Fibroblast of skin of scalp (primary cell): ENCODE measurements at places on chromosomes 4 and X.

GRCh38 chr4:54542540-54543041 is 115.2 kb upstream of the KIT start:
- no peak for DNase-seq

GRCh38 chr4:112938461-112939058 is 110.9 kb upstream of the ANK2 start:
- DNase-seq, result peak; percentile 64

DNA sequence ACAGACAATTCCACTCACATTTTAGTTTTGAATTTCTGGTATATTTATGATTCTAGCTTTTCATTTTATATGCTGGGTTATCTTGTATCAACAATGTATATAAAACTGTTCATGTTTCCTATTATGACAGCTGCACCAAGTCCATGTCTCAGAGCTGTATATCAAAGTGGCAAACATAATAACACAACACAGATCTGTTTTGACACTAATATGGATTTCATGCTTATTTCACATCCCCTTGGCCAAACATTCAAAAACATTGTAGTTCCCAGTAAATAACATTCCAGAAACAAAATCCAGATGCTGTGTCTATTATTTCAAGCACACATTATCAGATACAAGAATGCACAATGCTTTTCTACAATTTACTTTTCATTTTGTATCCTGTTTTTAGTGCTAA is 380.6 kb upstream of the MAGEB2 start:
- DNase-seq, result no peak

DNA sequence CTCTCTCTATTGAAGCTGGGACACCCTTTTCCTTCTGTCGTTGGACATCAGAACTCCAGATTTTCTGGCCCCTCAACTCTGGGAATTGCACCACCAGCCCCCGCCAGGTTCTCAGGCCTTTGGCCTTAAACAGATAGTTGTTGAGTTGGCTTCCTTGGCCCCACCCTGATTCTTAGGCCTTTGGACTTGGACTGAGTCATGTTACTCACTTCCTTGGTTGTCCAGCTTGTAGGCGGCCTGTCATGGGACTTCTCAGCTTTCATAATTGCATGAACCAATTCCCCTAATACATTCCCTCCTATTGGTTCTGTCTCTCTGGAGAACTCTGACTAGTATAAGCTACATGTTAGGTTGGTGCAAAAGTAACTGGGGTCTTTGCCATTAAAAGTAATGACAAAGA is 195.7 kb downstream of the GPAT3 start:
- no peak for DNase-seq

GRCh38 chr4:99209671-99210070 is 9.4 kb downstream of the ADH6 start:
- DNase-seq, result peak; percentile 67

GRCh38 chr4:150078579-150079080 is 385 bp downstream of the DCLK2 start:
- DNase-seq, result no peak

- DNase-seq, result peak; percentile 11
Observed at GRCh38 chr4:60992037-60992436, 208.1 kb upstream of the ADGRL3 start.

DNA sequence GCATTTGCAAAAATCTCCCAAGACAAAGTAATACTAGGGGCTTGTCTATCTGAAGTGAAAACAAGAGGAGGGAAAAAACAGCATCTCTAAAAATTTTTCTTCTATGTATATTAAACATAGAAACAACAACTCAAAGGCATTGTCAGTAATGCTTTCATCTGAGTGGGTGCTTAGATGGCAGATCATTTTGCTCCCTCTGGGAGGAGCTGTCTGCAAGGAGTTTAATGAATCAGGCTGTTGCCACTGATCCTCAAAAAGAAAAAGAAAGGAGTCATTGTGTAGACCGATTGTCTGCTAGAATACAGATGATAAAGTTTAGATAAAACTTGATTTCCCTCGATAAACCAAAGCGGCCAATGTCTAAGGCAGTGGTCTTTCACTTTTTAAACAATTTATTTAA is 49.7 kb upstream of the KLHL8 start:
- peak; percentile 34 for DNase-seq

DNA sequence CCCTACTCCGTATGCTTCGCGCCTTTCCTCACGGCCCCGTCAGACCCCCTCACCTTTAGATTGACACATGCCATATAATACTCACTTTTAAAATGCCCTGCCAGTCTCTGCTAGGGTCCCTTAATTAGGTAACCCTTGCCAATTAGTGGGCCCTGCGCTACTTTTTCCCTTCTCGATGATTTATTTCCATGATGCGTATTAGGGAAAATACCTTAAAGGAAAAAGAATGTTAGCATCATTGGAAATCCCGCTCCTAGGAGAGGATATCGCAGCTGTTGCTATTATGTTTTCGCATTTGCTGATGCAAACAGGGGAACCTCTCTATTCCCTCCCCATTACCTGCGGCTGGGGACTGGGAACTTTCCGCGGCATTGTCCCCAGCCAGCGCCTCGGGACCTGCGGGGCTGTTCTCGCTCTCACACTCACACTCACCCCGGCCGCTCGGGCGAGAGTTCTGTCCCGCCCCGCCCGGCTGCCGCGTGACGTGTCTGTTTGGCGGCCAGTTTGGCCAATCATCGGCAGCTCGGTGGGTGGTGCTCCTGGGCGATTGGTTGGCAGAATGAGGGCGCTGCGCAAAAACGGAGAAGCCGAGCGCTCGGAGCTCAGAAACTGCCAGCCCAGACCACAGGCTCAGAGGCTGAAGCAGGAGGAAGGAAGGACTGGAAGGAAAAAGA is at the start of gene PCDH10:
Gene PCDH10 (plus strand): TSS at position 605 of the 674 bp plus-strand sequence. CDS start 847 bp downstream, outside the sequence.
- peak; percentile 95 for DNase-seq

DNA sequence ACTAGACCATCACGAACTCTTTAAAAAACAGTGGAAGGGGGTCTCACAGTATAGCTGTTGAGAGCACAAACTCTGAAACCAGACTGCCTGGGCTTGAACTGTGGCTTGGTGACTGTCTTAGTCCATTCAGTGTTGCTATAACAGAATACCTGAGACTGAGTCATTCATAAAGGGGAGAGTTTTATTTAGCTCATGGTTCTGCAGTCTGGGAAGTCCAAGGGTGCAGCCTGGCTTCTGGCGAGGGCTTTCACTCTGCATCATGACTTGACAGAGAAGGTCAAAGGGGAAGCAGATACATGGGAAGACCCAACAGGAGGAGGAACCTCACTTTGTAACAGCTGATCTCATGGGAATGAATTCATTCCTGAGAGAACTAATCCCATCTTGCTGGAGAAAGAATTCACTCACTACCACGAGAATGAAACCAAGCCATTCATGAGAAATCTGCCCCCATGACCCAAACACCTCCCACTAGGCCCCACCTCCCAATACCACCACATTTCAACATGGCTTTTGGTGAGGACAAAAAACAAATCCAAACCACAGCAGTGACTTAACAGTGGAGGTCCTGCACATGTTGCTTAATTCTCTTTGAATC is 116.7 kb upstream of the STOX2 start:
- DNase-seq, result no peak

GRCh38 chr4:2510351-2511259 is 25.8 kb upstream of the FAM193A start:
- no peak for DNase-seq

DNA sequence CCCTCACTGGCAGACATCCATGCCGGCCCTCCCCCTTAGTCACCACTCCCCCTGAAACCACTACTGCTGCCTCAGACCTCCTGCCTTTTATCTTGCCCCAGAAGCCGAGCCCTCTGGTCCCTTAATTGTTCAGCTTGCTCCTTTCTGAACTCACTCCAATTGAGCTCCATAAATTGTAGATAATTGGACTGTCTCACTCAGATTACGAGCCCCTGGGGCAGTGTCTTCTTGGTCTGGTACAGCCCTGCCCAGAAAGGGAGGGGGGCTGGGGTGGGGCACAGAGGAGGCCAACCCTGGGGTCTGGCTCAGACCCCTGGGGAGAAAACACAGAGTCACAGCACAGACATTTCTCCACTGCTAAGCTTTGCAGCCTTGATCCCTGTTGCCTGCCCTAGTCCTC is 39.4 kb downstream of the NALF2 start:
- DNase-seq, result no peak

DNA sequence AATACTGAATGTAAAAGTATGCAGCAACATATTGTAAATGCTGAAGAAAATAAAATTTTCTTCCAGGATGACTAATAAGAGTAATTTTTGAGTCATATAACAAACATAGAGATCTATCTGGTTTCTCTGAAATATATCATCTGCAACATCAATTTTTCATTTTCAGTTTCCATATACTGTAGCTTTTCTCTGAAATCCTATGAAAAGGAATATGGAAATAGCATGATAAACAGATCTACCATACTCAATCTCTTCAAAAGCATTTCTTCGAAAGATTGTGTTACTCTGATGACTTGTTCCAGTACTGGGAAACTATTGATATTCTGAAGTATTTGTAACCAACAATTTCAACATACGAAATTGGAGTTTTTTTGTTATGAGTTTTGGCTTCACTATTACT is 1156.7 kb downstream of the FAM133A start:
- DNase-seq, result no peak

DNA sequence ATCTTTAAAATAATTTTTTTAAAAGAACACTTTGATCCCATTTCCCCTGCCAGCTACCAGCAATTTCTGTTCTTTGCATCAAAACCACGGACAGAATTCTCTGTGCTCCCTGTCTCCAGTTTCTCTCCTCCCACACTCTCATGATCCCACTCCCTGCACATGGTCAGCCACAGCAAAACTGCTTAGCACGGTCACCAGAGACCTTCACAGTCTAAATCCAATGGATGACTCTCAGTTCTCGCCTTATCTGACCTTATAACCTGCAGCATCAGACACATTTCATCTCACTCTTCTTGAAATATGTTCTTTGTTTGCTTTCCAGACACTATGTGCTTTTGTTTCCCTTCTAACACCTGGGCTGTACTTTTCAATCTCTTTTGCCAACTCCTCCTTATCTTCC is 131.5 kb downstream of the NR3C2 start:
- DNase-seq, result no peak

- peak; percentile 3 for DNase-seq
Observed at GRCh38 chr4:37531151-37531550, 155.0 kb downstream of the RELL1 start.

- DNase-seq, result no peak
Observed at GRCh38 chr4:41532882-41533281, 5.1 kb upstream of the LIMCH1 start.

DNA sequence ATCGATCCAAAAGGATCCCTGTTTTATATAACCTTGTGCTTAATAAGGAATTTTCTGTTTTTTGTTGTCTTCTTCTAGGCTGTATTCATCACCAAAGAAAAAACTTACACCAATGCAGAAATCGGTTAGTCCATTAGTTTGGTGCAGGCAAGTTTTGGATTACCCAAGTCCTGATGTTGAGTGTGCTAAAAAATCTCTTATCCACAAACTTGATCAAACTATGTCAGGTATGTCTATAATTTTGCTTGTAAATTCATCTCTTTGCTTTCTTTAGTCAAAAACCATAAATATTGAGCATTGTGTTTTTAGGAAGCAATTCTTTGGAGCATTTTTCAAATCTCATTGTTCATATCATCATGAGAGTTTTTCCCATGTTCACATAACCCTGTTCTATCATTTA is 28.4 kb downstream of the SLAIN2 start:
- no peak for DNase-seq

DNA sequence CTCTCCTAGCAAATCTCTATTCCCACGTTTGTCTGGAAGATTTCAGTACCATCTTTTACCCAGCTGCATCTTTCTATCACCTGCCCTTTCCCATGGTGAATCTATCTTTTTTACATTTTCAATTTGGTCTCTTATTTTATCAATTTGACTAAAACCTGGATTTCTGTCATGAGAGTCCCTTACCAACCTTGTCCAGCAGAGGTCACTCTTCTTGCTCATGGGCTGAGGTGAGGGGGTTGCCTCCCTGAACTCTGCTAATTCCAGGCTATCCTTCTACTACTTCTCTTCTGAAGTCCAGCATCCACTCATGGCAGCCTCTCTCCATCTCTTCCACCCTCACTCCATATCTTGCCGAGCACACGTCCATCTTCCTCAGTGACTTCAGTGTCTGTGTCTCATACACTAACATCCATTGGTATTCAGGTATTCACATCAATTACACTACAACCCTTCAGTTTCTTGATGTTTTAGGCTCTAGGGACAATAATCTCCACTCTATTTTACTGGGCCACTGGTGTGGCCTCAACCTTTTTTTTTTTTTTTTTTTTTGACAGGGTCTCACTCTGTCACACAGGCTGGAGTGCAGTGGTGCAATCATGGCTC is 17.8 kb upstream of the ZNF827 start:
- peak; percentile 56 for DNase-seq
